Activated CD8-positive, alpha-beta T cell treated with anti-CD3 and anti-CD28 coated beads, Interleukin-2, amount 10 ng/mL, durations not matched to agents 7 days and 5 days (primary cell): ENCODE measurements at places on chromosomes 4 and X. TPM values are rescaled to one million over a fixed set of nuclear protein-coding genes. Genes with fewer than 3 reads are reported as not detected.

IL2 gene
- total RNA-seq, result not detected

SCML1 gene
- 6.1 TPM for total RNA-seq

TMEM131L gene
- total RNA-seq, result 58.4 TPM

GCNA gene
- 6.6 TPM for total RNA-seq

ERAS gene
- not detected for total RNA-seq

ABLIM2 gene
- 0.55 TPM for total RNA-seq

TBC1D8B gene
- total RNA-seq, result 0.23 TPM

NUDT10 gene
- total RNA-seq, result 1.2 TPM

NXF3 gene
- total RNA-seq, result not detected

STK32B gene
- total RNA-seq, result not detected

BEX1 gene
- total RNA-seq, result not detected

TRIML2 gene
- total RNA-seq, result not detected

PITX2 gene
- total RNA-seq, result not detected

PROM1 gene
- total RNA-seq, result not detected

GDPD2 gene
- 0.63 TPM for total RNA-seq

ADAM29 gene
- total RNA-seq, result not detected

SPARCL1 gene
- total RNA-seq, result not detected

LRBA gene
- total RNA-seq, result 43.3 TPM

TLL1 gene
- total RNA-seq, result not detected

MAGEC3 gene
- total RNA-seq, result not detected

SSR4 gene
- total RNA-seq, result 182 TPM

PGRMC1 gene
- total RNA-seq, result 30.3 TPM

EGFL6 gene
- 14.2 TPM for total RNA-seq

HPSE gene
- total RNA-seq, result 19.0 TPM

FABP2 gene
- not detected for total RNA-seq

UGT2A1 gene
- total RNA-seq, result not detected

ACOX3 gene
- total RNA-seq, result 13.6 TPM

CLTRN gene
- total RNA-seq, result not detected

PAGE2 gene
- total RNA-seq, result not detected

FAM114A1 gene
- total RNA-seq, result 0.60 TPM

PDLIM3 gene
- not detected for total RNA-seq

DGKQ gene
- total RNA-seq, result 15.9 TPM

GABRB1 gene
- total RNA-seq, result not detected

EGF gene
- not detected for total RNA-seq

PNPLA4 gene
- 7.7 TPM for total RNA-seq
